AG08395 (cell line): ENCODE measurements at places on chromosomes 12 and 14.

GRCh38 chr14:90682615-90683014, 133.6 kb downstream of the TTC7B start:
- no peak for DNase-seq

GRCh38 chr12:49903700-49904423, at the start of gene FAIM2:
Gene FAIM2 (minus strand): TSS chr12:49903900. CDS start chr12:49903792, 108 bp downstream.
- peak; percentile 69 for DNase-seq

DNA sequence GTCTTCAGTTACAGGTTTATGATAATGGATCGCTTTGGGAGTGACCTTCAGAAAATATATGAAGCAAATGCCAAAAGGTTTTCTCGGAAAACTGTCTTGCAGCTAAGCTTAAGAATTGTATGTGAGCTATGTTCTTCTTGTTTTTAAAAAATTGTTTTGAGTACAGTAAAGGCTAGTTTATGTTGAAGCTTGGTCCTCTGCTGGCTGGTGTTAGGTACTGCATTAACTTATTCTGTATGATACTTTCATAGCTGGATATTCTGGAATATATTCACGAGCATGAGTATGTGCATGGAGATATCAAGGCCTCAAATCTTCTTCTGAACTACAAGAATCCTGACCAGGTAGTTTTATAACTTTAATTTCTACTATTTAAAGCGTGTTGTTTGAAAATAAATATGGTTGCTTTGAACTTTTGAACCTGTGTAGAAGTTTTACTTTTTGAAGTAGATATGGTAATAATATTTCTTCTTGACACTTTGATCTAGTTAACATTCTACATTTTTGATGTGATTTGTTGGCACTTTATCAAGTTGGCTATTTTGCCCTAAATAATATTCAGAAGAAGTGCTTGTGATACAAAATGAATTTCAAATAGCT, 55.7 kb downstream of the VRK1 start:
- peak; percentile 39 for DNase-seq

DNA sequence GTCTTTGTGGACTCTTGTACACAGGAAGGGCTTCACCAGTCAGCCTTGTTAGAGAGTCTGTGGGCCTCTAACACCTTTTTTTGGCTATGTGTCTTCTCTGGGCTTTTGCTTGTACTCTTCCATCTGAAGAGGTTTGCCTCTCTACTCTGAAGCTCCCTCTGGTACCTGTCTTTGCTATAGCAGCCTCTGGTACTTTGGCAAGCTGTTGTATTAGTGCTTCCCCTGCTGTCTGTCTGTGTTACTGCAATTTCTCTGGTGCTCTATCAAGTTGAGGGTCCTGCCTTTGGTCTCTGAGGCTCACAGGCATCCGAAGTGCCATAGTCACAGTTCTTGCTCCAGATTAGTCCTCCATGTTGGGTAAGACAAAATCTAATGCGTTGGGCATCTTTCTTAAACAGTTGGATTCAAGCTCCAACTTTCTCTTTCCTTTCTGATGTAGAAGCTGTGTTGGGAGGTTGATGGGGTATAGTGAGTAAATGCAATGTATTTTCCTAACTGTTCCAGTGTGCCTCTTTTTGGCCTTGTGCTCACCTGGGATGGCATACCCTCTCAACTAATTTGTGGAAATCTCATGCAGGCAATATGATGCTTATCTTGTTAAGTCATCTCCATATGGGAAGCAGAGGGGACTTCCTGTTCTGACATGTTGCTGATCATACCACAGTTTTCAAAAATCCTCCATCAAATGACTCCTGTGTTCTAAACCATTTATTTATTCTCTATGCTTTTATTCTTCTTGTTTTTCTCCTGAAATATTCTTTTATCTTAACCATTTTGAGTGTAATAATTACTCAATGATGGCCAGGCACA, 88.8 kb downstream of the ATF7IP start:
- DNase-seq: peak; percentile 29

DNA sequence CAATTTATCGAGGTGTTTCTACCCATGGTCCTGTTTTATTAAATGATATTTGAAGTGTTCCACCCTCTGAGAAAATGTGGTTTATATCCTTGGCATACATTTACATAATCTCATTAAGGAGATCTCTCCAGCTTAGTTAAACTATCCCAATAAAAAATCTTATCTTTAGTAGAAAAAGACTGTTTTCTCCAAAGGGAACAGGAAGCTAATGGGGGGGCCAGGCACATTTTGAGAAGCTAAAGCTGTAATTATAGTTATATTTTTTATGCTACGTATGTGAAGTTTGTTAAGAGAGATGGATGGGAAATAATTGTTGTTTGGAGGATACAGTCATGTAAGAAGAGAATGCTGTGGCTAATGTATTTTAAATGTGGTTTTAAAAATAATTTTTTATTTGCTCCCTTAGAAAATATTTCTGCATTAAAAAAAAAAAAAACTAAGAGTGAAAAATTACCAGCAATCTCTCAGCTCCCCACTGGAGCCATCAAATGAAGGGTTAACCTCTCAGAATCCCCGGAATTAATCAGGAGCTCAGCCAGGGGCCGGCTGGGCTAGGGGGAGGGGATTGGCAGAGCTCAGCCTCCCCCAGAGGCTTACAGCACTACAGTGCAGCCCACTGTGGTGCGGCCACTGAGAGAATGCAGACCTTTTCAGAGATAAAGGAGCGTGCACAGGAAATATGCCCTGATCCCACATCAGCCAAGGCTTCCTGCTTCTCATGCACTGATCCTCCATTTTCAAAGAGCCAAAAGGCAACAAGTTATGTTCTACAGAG, 185.8 kb downstream of the EGLN3 start:
- no peak for DNase-seq

DNA sequence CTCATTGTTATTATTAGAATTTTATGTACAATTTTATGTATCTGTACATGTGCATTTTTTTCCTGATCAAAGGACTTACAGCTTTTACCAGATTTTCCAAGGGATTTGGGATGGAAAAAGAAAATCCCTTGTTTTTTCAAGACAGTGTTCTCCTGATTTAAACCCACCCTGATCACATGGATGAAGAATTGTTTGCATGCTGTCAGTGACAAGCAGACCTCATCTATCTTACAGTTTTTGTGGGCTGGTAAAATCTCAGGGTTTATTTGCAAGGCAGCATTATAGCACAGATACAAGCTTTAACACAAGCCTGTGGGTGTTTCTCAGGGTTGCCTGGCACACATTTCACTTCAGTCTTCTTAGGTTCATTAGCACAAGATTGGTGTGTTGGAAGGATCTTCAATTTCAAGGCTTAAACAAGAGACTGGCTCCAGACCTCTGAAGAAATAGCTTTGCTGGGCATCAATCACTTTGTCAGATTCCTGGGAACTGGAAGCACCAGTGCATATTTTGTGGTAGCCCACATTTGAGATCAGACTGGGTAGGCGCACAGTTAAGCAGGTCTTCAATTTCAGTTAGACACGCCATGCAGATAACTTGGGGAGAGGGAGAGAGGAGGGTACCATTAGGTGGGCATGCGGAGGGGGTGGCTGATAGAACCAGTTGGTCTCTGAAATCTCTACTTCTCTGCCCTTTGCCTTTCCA, 118.0 kb downstream of the TBX5 start:
- peak; percentile 41 for DNase-seq

DNA sequence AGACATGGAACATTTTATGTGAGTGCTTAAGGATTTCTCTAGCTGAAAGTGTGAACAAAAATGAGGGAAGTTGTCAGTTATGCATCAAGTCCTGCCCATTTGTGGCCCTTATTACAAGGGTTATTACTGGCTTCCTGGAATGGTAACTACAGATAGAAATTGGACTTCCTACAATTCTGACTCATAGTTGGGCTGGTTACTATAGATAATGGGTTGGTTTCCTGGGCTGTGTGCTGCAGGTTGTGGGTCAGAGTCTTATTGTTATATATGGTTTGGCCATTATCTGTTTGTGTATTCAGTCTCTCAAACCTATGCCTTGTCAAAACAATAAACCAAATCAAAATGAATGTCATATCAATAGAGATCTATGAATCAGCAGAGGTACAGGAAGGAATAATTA, 313.7 kb downstream of the ADAMTS20 start:
- no peak for DNase-seq

GRCh38 chr14:90924621-90925340, 108.6 kb upstream of the TTC7B start:
- DNase-seq: no peak

- DNase-seq: no peak
Measured at GRCh38 chr14:71168564-71169427, 261.5 kb downstream of the PCNX1 start.

DNA sequence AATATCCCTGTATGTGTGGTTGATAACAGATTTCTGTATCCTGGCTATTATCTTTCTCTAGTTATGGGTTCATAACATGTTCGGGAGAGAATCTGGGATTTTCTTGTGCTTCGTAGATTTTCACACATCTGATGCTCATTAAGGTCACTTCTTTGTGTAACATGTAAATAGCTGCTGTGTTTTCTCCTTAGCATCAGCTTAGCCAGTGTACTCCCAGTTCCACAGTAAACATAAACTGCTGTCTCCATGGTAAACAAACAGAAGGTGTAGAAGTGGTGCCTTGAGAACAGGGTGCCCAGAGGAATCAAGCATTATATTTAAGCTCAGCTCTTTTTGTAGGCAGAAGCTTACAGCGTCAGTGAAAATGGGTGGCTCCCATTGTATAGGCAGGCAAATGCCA, 88.0 kb downstream of the ANO6 start:
- DNase-seq: no peak

GRCh38 chr12:132359971-132360370, 30.6 kb upstream of the GALNT9 start:
- no peak for DNase-seq

DNA sequence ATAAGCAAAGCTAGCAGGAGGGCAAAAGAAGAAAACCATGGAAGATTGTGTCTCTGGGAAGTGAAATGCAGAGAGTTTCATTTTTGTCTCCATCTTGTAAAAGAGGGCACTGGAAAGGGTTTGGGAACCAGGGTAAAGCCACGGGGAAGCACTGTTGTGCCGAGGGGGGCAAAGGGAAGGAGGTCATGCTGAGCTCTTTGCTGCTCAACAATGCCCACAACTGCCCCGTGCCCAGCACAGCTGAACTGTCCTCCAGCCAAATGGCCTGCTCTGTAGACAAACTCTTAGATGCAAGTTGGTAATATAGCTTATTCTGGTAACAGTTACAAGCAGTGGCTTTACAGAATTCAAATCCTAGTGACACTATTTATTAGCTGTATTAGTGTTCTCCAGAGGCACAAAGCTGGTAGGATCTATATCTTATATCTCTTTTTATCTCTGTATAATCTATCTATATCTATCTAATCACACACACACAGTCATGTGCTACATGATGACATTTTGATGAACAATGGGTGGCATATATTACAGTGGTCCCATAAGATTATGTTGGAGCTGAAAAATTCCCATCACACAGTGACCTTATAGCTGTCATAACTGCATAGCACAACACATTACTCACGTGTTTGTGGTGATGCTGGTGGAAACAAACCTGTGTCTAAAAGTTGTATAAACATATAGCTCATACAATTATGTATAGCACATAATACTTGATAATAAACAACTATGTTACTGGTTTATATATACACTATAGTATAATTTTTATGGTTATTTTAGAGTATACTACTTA, 203.4 kb upstream of the DDHD1 start:
- DNase-seq: no peak

GRCh38 chr14:28608851-28609828, 157.4 kb upstream of the FOXG1 start:
- no peak for DNase-seq

DNA sequence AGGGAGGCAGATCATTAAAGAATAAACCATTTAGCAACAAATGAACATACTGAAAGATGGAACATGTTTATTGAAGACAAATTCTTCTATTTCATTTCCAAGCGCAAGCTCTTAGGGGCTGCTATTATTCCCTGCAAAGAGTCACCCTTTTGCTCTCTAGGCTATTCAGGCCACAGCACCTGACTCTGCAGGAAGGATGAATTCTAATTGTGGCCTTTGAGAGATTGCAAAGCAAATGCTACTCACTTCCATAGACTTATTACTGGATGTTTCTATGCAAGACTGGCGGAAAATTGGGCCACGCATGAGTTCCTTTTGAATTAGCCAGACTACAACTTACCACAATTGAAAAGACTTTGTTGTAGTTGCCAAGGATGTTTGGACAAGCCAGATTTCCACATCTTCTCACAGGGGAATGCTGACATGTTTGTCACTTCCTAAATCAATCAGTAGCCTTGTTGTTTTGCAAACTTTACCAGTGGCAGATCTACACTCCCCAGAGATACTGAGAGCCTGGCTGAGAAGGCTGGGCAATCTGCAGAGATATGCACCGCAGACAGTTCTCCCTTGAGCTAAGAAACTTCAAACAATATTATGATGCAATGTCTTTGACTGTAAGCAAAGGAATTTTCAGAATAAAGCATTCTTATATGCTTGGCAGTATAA, 334.3 kb upstream of the SYT1 start:
- peak; percentile 66 for DNase-seq

- no peak for DNase-seq
Measured at GRCh38 chr14:53545217-53545616, 392.1 kb upstream of the DDHD1 start.
